ENCODE measurements at places on chromosomes 5 and 9.

- no peak for DNase-seq
Measured at GRCh38 chr9:125493881-125494652, 212.9 kb downstream of the MAPKAP1 start.

DNA sequence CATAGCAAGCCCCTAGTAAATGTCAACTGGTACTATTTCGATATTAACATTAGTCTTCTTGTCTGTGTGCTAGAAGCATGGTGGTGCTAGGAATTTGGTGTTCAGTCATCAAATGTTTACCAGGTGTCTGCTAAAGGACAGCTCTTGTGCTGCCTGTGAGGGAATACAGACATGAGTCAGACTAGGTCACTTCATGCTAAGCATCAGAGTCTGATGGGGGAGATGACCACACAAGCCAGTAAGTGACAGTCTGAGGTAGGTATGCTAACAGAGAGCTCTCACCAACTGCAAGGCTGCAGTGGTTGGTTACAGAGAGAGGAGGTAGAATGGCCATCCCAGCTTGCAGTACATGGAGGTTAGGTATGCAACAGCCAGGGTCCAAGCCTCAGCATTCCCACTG, 320.9 kb downstream of the CDK5RAP2 start:
- DNase-seq: no peak

DNA sequence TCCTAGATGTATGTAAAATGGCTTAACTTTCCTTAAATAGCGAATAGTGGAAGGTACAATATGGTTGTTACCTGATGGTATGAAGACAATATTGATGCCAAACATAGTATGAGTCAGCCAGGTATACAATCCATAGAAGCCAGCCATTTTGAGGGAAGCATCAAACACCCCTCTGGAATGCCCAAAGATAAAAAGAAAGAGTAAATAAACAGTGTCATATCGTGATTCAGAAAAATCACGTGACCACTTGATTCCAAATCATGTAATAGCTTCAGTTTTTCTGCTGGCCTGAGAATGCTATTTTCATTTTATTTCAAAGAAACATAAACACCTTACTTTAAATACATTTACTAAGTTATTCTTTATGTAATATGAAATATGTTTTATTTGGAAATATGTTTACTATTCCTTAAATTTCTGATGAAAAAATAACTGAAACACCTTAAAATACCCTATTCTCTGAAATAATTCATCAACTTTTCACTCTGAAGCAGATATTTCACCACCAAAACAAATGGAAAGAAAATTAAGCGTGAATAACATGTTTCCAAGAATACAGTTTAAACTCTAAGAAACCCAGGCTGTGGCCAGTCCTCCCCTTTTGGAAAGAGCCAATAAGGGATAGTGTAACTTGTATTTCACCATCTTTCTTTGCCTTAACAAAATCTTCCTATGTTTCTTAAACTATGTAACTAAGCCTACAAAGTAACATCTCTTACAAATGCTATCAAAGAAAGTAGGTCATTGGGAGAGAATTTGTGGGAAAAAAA, 24.8 kb upstream of the CTNNAL1 start:
- no peak for DNase-seq

GRCh38 chr9:125446561-125447094, 185.0 kb downstream of the GAPVD1 start:
- DNase-seq: no peak

- DNase-seq: no peak
Measured at GRCh38 chr5:178113141-178113787, at the start of gene N4BP3. N4BP3 (plus strand) TSS chr5:178113532; CDS start chr5:178119584, 6,052 bp downstream.

DNA sequence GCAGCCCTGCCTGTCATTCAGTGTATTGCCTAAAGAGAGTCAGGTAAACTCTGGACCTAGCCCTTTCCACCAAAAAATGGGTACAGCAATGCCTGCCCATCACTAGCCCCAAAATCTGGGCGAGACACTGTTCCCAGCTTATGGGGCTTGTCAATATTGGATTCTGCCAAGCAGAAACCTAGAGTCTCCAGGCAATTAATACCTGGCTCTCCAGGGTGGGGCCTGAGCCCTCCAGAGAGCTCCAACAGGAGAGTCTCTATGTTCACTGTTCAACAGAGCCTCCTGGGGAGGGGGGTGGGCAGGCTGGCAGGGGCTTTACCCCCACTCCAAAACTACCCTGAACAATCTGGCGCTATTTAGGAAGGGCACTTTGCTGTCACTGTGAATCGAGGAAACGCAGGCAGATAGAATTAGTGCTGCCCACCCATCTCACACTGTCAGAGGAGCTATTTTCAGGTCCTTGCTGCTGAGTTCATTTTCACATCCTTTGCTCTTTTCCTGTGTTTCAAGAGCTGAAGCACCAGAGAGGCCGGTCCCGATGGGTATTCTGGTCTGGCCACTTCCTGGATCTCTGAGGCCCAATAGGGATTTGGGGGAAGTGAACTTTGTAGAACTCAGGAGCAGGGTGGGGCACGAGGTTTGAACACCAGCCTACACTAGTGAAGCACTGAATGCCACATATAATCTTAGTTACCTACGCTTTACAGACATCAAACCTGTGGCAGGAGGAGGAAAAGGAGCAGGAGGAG, 121.8 kb downstream of the C5orf15 start:
- DNase-seq: no peak

GRCh38 chr9:95093586-95093985, 223.9 kb downstream of the FANCC start:
- DNase-seq: no peak

- DNase-seq: no peak
Measured at GRCh38 chr5:159971931-159972461, 36.9 kb upstream of the TTC1 start.

- no peak for DNase-seq
Measured at GRCh38 chr5:158638396-158638795, 461.3 kb downstream of the EBF1 start.

- DNase-seq: no peak
Measured at GRCh38 chr5:119177226-119177625, 106.3 kb downstream of the DMXL1 start.

DNA sequence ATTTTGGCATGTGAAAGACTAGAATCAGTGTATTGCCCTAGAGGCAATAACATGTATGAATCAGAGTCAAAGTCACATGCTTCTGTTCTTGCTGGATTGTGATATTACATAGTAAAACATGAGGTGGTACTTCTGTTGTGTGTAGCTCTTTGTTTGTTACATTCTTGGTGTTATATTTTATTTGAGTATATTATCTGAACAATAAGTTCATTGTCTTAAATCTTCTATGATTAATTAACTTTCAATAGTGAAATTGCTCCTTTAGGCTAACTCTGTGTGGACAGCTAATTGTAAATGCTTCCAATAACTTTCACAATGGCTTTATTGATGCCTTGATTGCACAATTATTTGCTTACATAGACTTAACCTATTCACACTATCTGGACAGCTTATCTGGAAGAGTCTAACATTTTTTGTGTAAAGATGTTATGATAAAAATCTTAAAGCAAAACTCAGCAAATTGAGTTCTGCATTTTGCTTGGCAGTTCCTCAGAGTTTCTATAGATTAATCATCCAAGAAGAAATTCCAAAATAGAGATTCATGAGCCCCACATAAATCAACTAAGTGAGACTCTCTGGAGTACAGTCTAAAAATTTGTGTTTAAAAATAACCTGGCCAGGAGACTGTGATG, 239.6 kb upstream of the TUSC1 start:
- no peak for DNase-seq

DNA sequence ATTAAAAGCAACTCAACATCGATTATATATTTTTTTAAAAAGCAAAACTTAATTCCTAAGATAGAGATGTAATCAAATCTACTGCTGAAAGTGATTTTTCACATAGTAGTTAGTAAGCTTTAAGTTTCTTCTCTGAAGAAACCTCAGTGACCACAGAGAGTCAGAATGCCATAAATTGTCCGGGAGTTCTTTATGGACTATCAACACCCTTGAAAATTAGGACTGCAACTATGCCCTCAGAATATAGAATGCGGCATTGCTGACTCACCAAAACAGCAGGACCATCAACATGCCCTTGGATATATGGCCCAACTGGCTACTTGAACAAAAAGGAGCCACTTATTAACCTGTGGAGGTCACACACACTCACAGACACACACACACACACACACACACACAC, 228.9 kb upstream of the SNX2 start:
- no peak for DNase-seq

DNA sequence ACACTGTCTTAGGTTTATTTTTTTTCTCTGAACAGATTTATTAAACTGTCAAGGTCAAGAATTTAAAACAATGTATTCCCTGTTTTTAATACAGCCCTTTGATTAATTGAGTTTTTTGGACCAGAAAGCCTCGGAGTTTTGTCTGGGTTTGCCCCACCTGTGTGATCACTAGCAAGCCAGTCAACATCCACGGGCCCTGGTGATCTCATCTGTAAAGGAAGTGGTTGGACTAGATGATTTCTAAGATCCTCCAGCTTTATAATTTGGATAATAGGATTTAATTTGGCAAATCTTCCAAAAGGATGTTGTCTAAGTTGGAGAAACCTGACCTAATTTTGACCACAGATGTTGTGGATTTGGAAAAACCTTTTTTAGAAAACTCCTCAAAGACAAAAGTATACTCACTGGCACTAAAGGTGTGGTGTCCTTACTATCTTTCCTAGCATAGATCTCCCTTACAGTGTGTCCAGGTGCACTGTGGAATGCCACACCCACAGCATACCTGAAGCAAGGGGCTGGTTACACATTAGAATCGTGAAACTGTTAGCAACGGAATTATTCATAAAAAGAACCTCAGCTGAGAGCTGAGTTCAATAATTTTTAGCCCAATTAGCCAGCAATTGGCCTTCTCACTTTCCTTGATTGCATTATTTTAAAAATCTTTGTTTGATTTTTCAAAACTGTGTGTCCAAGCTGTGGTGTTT, 195.6 kb upstream of the ELL2 start:
- no peak for DNase-seq

Measured in RWPE2 (cell line).